Neural crest cell (in vitro differentiated cells): ENCODE measurements at places on chromosomes 6 and 20.

DNA sequence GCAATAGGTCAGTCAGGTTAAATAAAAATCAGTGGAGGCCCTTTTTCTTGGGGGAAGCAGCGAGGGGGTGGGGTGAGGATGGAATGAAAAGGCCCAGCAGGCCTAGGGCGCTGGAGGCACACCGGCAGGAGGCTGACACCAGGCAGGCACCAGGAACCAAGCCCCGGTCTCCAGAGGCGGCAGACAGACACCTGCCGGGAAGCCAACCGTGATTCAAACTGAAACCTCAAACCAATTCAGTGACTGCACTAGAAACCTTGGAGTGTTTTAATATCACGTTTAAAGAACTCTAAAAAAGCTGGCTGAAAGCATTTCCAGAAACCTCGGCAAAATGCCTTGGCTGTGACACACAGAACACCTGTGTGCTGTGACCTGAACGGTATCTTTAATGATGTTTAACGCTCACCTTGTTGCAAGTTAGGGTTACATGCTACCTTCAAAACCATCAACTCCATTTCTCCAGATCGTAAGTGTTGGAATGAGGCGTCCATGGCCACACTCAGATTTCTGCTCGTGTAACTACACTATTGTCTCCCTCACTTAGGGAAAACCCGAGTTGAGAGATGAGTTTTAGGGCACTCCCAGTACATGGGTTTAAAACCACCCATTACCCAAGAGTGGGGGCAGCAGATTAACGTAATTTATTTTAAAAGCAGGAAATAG, 27.2 kb downstream of the DIDO1 start:
- no peak for DNase-seq

DNA sequence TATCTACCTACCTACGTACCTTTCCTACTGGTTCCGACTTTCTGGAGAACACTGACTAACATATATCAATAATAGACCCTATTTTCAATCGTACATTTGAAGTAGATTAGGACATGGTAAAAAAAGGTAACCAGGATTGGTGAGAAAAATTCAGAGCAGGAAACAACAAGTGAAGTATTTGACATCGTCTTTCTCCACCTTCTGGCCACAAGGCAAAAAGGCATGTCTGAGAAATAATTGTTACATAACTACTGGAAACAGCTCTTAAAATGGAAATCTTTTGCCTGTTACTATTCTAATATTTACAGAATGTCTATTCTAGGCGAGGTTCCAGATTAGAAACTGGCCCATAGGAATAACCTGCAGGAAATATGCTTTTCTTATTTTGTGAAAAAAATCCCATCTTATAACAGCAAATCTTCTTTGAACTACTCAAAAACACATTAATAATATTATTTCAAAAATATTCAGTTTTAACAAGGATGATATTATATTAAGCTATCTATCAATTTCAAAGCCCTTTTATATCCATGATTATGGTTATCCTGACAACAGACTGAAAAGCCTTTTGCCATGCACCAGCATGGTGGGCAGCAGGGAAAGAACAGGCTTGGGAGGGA, 80.8 kb downstream of the RCAN2 start:
- DNase-seq, result no peak

- no peak for DNase-seq
Observed at GRCh38 chr6:19142275-19142674, 694.9 kb upstream of the ID4 start.

GRCh38 chr6:159056003-159056402, 11.2 kb upstream of the TAGAP start:
- DNase-seq, result no peak

- no peak for DNase-seq
Observed at GRCh38 chr6:53686355-53686940, 20.9 kb upstream of the KLHL31 start.
